ENCODE measurements at places on chromosomes 3 and 15.

DNA sequence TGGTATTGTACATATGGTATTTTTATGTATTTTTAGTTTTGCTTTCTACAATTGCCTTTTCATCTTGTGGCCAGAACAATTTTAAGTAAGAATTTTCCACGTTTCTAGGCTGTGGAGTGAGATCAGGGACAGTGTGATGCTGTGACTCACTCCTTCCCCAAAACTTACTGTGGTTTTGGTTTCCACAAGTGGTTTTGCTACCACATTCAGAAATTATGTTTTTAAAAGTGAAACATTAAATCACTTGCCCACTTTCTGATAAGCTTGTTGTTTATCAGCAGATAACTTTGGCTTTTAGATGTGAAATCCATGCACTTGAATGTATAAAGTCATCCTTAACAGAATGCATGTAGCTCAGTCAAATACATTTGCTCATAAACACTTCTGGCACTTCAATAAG, 192.2 kb upstream of the THRB start:
- no peak for DNase-seq

DNA sequence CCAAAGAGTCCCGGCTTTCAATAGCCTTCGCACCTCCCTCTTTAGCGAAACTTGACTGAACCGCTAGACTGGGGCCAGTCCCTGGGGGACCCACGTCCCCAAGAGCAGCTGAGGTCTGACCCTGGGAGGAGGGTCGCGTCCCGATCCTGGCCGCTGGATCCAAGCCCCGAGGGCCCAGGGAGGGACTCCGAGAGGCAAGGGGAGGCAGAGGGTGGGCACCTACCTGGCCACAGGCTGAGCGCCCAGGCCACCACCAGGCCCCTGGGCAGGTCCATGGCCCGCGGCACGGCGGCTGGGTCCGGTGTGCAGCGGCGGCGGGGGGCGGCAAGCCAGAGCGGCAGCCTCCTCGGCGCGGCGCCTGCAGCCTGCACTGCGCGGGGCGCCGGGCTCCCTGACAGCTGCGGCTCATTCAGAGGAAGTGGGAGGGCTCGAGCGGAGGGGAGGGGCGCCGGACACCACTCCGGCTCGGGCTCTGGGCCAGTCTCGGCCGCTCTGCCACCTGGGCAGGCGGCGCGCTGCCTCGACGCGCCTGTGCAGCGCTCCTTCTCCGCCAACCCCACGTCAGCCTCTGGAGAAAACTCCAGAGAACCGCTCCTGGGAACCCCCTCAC, at the start of gene ITGA11:
ITGA11 (minus strand) TSS at position 372 of the 610 bp plus-strand sequence; CDS start at position 275, 97 bp downstream.
- peak; percentile 72 for DNase-seq

DNA sequence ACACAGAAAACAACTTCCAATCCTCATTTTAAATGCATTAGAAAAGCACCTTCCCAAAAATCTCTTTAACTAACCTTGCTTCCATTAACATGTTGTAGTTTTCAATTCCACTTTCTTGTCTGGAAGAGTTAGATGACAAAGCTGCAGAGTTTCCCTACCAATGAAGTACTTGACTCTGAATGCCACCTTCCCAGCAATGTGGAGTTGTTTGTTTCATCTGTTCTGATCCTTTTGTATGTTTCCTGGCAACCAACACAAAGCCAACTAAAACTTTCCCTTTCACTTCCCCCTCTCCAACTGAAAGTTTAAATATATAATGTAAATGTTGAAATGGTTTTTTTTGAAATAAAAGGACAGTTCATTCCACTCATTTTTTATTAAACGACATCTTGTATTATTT, at the start of gene WDR49:
WDR49 (minus strand) TSS at position 183 of the 400 bp plus-strand sequence. CDS start 517 bp downstream, outside the sequence.
- peak; percentile 81 for DNase-seq

GRCh38 chr3:57397175-57398026, 104.9 kb upstream of the ASB14 start:
- peak; percentile 68 for DNase-seq

DNA sequence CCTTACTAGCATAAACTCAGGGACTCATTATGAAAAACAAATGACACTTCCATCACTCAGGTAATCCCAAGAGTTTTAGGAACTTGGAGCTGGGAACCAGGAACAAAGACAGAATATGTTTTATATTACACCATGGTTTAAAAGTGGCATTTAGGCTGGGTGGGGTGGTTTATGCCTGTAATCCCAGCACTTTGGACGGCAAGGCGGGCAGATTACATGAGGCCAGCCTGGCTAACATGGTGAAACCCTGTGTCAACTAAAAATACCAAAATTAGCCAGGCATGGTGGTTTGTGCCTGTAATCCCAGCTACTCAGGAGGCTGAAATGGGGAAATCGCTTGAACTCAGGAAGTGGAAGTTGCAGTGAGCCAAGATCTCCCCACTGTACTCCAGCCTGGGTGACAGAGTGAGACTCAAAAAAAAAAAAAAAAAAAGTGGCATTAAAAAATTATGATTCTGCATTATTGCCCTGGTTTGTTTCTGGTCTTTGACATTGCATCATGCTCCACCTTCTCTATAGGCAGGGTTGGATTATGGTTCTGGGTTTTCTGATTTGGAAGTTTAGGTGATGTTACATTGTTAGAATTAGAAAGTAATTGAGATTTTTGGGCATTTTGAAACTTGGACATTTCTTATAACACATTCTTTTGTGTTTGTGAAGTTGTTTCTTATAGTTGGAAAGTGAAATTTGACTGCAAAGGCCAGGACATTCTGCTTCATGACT, 19.0 kb downstream of the SQOR start:
- no peak for DNase-seq
